EL (cell line): ENCODE measurements at places on chromosomes 12 and 14.

- DNase-seq = no peak
Observed at GRCh38 chr14:74634964-74635363, 22.9 kb upstream of the LTBP2 start.

- DNase-seq = no peak
Observed at GRCh38 chr14:35340616-35341453, 48.7 kb downstream of the PSMA6 start.

- peak; percentile 71 for DNase-seq
Observed at GRCh38 chr12:68971404-68971803, 38.4 kb upstream of the CPM start.

- no peak for DNase-seq
Observed at GRCh38 chr12:120376934-120377572, 8.1 kb upstream of the MSI1 start.

GRCh38 chr12:12616512-12617310 is 5.0 kb downstream of the CREBL2 start:
- no peak for DNase-seq

GRCh38 chr12:76276499-76277151 is 71.6 kb downstream of the BBS10 start:
- peak; percentile 39 for DNase-seq

- DNase-seq = no peak
Observed at GRCh38 chr12:83010169-83010804, 323.6 kb downstream of the TMTC2 start.

GRCh38 chr14:51538973-51539372 is 112.7 kb upstream of the FRMD6 start:
- no peak for DNase-seq

GRCh38 chr12:52539083-52539820 is 13.7 kb downstream of the KRT71 start:
- DNase-seq = peak; percentile 85

GRCh38 chr14:54555651-54556050 is 11.3 kb upstream of the SAMD4A start:
- no peak for DNase-seq

GRCh38 chr14:93915800-93916199 is 11.3 kb upstream of the FAM181A start:
- no peak for DNase-seq

DNA sequence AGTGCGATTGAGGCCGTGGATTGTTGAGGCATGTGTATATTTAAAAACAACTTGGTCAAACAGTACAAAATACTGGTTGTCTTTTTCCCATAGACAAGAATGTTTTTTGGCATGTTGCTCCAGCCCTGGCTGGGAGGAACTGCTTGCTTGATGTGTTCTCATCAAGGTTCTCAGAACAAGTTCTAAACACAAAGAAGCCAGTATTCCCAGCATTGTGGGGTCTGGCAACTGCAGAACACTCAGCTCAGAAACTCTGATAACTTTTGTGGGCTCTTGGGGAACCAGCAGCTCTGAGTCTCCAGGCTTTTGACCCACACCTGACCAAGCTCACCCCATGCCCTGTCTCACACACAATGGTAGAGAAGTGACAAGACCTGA is 27.1 kb upstream of the DICER1 start:
- DNase-seq = no peak

DNA sequence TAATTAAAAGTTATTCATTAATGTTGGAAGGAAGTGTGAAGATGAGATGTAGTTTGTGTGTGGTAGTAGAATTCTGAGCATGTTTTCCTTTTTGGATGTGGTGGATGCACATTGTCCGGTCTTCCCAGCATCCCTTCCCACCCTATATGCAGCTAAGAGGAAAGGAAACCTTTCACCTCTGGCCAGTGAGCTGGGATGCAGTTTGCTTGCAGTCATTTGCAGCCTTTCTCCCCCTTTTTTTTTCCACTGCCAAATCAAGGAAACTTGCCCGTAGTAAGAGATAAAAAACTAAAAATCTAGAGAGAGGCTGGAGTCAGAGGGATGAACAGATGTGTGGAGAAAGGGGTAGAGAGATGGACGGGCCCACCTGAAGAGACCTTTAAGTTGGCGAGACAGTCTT is 72.5 kb upstream of the SLC38A2 start:
- DNase-seq = no peak

GRCh38 chr12:109720152-109720856 is 6.7 kb downstream of the FAM222A start:
- DNase-seq = no peak

DNA sequence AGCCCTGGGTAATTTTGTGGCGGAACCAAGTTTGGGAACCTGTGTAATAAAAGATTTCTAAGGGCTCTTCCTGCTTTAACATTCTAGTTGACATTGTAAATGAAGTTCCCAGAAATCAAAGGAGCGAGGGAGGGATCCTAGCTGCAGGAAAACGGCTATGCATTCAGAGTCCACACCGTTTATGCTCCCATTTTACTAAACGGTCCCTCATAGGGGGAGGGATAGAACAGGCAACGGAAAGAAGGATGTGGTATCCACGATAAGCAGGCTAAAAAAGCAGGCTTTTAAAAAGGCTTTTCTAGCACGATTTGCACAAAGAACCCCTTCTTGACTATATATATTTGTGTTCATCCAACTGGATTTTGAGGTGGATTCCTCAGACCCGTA is 559 bp downstream of the SYNJ2BP start:
- peak; percentile 28 for DNase-seq

GRCh38 chr14:96710060-96710666 is 87.0 kb upstream of the VRK1 start:
- no peak for DNase-seq

- no peak for DNase-seq
Observed at GRCh38 chr14:99596071-99596627, 7.9 kb downstream of the CCDC85C start.

GRCh38 chr14:73727166-73727565 is 13.0 kb upstream of the PNMA1 start:
- no peak for DNase-seq

DNA sequence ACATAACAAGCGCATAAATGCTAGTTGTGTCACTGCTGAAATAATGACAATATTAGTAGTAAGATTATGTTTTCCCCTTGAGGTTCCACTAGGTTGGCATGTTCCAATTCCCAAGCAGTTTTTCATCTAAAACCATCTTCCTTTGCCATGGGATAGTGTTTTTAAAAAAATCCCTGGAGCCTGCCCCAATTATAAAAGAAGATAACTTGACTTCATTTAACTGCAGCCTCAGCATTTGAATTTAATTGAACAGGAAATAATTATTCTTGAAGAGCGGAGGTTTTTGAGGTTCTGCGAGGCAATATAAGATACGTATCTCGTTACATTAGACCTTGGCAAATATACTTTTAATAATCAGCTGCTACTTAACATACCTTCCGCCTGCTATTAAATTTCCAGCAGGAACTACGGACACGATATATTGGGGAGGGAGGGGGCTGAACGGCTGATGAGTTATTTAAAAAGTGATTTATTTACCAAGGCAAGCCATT is 65.2 kb upstream of the HSPB8 start:
- DNase-seq = no peak

DNA sequence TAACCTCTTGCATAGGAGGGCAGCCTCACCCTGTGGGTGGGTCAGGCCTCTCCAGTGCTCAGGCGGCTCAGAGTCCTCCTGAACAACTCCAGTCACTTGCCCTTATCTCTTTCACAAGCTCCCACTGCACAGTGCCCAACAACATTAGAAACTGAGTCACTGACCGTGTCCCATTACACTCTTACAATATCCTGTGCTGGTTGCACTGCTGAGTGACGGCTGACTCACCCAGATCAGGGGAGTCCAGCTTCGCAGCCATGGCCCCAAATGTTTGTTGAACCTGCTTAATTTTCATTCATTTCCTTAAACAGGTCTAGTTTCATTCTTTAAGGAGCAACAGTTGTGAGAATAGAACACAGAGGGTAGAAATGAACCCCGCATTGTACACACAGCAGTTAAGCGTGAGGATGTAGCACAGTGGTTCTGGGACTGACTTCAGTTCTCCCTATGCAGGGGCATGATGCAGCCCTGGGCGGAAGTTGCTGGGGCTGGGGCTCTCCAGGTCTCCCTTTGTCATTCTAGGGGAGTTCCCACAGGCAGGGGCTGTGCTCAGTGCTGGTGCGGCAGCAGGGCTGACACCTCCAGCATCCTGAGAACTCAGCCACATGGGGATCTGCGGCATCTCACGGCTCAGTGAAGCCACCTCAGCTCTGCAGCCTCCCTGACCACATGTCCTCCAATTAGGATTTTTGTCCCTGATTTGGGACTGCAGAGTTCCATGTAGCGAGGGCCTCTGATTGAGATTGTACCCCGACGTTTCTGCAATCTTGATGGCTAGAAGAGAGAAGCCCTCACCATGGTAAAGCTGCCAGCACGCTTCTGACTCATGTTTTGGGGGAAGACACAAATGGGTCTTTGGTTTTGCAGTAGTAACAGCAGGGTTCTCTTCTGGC is 16.1 kb downstream of the GPR68 start:
- DNase-seq = peak; percentile 65

- DNase-seq = no peak
Observed at GRCh38 chr12:7940906-7941305, 4.9 kb upstream of the SLC2A3 start.

- no peak for DNase-seq
Observed at GRCh38 chr14:94269156-94269555, 23.9 kb downstream of the SERPINA10 start.

DNA sequence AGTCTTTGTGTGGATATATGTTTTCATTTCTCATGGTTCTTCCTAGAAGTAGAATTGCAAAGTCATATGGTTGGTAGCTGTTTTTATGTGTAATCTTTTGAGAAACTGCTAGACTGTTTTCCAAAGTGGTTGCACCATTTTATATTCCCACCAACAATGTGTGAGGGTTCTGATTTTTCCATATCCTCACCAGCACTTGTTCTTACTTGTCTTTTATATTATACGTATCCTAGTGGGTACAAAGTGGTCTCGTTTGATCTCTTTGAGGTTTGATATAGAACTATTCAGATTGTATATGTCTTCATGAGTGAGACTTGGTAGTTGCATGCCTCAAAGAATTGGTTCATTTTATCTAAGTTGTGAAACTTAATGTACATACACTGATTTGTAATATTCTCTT is 91.3 kb downstream of the BEGAIN start:
- no peak for DNase-seq

DNA sequence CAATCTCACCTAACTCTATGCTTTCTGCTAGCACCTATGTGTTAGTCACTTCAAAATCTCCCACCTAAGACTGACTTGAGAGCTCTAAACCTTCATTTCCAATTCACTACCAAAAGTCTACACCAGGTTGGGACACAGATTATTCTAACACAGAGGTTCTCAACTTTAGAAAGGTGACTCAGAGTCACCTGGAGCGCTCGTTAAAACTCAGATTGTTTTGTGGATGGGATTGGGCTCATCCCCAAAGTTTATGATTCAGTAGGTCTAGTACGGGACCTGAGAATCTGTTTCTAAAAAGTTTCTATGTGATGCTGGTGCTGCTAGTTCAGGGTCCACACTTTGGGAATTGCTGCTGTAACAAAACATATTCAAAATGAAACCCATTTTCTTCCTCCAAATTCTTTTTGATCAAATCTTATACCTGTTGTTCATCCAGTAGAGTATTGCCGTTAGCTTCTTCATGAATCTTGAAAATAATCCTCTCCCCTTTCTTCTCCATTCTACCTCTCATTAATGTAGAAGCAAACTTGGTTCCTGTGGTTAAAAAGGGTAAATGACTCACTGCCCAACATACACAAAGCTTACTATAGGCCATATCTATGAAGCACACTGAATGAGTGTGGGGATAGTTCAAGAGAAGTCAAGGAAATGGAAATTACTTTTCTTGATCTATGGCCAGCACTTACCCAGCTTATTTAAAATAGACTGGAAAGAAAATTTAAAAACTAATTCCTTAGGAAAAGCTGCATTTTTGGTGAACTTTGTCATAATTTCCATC is 206.7 kb downstream of the KIF21A start:
- DNase-seq = no peak

DNA sequence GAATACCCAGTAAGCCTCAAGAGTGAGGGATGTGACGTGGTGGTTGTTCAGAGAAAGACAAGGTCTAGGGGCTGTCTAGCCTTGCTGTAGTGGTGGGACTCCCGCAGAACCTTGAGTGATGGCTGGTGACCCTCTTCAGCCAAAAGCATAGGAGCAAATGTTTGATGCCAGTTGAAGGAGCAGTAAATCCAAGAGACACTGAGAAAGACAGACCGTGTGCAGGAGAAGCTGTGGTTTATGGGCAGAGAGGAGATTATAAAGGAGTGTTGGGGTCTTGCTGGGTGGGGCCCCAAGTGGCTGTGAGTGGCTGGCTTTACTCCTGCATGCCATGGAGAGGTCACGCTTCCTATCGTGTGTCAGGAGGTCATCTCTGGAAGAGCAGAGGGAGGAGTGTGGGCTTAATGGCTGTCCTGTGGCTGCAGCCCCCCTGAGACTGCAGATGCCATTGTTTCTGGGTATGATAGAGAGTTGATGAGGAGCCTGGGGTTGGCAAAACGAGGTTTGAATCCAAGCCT is 152.0 kb upstream of the CCND2 start:
- DNase-seq = no peak

DNA sequence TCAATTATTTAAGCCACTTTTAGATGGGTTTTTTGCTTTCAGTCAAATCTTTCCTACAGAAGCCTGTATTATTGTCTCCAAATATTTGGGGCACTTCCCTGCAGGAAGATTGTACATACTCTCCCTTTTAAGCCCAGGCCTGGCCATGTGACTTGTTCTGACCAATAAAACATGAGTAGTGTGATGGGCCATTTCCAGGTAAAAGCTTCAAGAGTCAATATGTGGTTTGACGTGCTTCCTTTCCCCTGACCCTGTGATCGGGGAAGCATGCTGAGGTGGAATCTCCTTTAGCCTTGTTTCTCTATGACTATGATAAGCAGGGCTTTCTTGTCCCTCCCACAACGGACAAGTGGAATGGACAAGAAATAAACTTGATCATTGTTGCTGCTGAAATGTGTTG is 14.2 kb upstream of the NIN start:
- DNase-seq = no peak

DNA sequence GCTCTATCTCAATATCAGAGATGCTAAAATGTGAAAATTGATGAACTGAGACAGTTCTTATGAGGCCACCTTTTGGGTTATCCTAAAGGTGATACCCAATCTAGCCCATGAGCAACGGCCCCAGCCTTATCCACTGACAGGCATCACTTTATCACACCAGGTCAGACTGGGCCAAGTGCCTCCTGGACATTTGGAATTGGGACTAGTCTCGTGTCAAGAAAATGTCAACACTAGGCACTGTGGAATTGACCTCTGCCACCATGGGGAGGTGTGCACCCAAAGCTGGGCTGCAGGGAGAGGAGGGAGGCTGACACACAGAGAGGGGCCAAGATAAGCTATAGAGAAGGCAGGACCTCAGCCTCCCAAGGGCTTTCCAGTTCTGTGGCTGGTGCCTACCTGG is 78.5 kb upstream of the ZFP36L1 start:
- no peak for DNase-seq

DNA sequence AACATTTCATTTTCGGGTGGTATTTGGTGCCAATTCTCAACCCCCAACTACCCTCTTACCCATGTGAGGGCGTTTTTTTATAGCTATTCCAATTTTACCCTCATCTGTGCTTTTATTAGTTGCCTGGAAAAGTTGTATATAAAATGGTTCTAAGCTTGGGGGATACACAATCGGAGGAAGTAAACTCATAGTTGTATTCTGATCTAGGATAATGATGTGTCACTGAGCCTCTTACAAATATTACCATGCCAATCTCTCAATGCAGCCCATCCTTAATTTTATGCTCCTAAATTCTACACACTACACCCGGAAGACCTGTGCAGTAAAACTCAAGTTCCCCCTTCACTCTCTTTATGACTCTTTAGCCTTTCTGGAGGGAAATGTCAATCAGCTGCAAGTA is 1206.5 kb upstream of the FLRT2 start:
- no peak for DNase-seq

GRCh38 chr14:39145266-39145966 is 24.7 kb downstream of the TRAPPC6B start:
- DNase-seq = no peak

GRCh38 chr12:29152223-29152868 is 3.3 kb downstream of the FAR2 start:
- DNase-seq = no peak
